Activated T-helper 1 cell treated with Interleukin-2 at 50 U/mL for 16 hours (primary cell): ENCODE measurements at places on chromosomes 7 and 10.

DNA sequence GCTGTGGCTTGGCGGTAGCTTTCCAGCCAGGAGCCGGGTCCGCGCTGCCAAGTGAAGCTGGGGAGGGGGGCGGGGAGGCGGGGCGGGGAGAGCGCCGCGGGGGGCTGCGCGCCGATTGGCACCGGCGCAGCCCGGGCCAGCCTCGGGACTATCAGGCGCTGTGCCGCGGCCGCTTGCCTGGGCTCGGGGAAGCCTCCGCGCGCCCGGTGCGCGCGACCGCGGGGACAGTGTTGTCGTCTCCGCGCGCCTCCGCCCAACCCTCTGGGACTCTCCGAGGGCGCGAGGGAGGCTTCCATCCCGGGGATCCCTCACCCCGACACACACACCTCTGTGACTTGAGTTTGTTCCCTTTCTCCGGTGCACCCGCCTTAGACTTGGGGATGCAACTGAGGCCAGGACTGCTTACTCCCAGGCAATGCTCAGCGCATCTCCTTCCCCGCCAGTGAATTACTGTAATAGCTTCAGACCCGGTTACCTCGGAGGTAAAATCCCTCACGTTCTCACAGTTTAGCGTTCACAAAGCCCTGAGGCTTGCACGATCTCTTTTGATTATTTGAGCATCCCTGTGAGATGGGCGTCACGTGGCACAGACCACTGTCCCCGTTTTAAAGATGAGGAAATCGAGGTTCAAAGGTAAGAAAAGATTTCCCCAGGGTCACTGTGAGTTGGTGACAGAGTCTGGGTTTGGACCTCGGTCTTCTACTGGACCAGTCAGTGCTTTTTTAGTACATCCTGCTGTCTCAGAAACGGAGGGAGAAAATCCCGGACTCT is at the start of gene NKX1-2:
Gene NKX1-2, minus strand, starts transcription at position 24 of the 771 bp plus-strand sequence. CDS start 92 bp downstream, outside the sequence.
- DNase-seq = no peak

- DNase-seq = no peak
These were observed 45.1 kb upstream of the OPTN start for GRCh38 chr10:13054844-13055243.

DNA sequence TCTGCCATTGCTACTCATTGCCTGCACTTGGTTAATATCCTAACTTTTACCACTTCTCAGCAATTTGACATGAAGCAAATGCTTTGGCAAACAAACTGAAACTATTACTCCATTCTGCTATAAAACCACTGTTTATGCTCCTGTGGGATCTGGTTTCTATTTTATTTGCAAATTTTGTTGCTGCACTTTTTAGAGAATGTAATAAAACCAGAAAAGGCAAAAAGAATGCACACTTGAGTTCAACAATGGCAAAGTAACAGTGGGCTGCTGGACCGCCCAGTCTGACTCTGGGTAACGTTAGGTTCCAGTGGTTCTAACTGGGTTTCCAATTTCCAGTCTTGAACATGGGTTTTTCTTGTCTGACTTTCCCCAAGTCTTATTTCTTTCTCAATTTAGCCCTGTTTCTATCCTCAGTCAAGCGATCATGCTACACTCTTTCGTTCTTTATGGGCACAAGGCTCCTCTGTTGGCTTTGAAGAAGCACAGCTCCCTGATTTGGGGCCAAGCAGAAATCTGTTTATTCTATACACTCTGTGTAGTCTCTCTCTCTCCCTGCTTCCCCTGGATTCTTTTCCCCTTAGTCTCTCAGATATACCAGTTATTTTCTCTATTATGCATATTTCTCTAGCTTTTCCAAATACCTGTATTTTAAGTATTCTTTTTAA is 129.2 kb upstream of the FAM3C start:
- DNase-seq = no peak

DNA sequence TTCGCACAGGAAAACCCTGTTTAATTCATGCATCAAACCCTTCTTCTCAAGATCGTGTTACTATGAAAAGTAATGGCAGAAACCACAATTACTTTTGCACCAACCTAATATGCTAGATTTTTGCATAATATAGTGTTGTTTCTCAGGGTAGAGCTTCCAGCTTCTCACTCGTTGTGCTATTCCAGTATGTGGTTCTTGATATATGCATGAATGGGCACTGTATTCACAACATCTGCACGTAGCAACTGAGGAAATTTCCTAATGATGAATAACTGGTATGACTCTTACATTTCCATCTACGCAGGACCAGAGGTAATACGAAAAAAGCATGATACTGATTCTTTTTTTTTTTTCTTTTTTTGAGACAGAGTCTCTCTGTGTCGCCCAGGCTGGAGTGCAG is 326.6 kb upstream of the GALNT17 start:
- DNase-seq = no peak

GRCh38 chr10:21702633-21703111 is 168.6 kb downstream of the MLLT10 start:
- DNase-seq = no peak

GRCh38 chr7:29806208-29806994 is at the start of gene WIPF3:
Gene WIPF3 (plus strand): TSS chr7:29806508. CDS start chr7:29834725, 28,217 bp downstream.
- DNase-seq = no peak

GRCh38 chr7:78178319-78178718 is 379.7 kb downstream of the PHTF2 start:
- no peak for DNase-seq

DNA sequence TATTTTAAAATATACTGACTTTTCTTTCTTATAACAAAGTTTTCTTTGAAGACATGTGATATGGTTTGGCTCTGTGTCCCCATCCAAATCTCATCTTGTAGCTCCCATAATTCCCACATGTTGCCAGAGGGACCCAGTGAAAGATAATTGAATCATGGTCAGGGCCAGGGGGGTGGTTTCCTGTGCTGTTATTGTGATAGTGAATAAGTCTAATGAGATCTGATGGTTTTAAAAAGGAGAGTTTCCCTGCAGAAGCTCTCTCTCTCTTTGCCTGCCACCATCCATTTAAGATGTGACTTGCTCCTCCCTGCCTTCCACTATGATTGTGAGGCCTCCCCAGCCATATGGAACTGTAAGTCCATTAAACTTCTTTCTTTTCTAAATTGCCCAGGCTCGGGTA is 768.1 kb downstream of the NRG3 start:
- no peak for DNase-seq

GRCh38 chr10:118808601-118809356 is 54.0 kb upstream of the CACUL1 start:
- DNase-seq = no peak

GRCh38 chr10:110815354-110816004 is 56.2 kb upstream of the PDCD4 start:
- no peak for DNase-seq

- no peak for DNase-seq
These were observed 18.6 kb downstream of the ADAP1 start for GRCh38 chr7:935874-936385.

GRCh38 chr7:142590077-142590476 is 159.2 kb upstream of the PRSS1 start:
- no peak for DNase-seq

DNA sequence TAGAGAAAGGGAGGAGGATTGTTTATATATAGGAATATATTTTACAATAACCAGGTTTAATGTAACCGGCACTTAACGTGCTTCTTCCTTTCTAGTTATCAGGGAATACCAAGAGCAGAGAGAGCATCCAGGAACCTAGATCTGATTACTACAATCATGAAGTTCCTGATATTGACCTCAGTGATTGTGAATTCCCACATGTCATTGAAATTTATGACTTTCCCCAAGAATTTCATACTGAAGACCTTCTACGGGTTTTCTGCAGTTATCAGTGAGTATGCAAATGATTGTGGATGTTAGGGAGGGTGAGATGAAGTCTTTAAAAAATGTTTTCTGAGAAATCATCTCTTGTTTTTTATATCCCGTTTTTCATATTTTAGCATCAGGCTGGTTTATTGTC is 36.6 kb downstream of the LOXL4 start:
- DNase-seq = no peak

- DNase-seq = no peak
These were observed 89.6 kb downstream of the CHRM2 start for GRCh38 chr7:136958016-136958415.

- DNase-seq = no peak
These were observed 230.6 kb upstream of the FZD8 start for GRCh38 chr10:35872671-35873070.

DNA sequence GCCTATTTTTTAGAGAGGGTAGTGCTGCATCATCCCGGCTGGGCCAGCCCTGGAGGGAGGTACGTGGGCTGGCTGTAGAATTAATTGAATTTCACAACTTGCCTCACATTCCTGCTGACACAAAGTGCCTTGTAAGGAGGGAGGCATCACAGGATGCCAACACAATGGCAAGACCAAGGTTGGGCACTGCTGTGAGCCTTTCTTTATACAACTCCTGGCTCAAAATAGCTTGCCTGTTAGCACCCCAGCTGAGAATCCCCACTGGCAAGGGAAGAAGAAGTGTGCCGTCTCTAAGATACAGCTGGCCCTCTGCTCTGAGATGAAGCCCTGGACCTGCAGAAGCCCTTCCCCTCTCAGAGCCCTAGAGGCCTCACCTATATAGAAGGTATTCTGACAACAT is 873.9 kb downstream of the GRID1 start:
- DNase-seq = no peak

DNA sequence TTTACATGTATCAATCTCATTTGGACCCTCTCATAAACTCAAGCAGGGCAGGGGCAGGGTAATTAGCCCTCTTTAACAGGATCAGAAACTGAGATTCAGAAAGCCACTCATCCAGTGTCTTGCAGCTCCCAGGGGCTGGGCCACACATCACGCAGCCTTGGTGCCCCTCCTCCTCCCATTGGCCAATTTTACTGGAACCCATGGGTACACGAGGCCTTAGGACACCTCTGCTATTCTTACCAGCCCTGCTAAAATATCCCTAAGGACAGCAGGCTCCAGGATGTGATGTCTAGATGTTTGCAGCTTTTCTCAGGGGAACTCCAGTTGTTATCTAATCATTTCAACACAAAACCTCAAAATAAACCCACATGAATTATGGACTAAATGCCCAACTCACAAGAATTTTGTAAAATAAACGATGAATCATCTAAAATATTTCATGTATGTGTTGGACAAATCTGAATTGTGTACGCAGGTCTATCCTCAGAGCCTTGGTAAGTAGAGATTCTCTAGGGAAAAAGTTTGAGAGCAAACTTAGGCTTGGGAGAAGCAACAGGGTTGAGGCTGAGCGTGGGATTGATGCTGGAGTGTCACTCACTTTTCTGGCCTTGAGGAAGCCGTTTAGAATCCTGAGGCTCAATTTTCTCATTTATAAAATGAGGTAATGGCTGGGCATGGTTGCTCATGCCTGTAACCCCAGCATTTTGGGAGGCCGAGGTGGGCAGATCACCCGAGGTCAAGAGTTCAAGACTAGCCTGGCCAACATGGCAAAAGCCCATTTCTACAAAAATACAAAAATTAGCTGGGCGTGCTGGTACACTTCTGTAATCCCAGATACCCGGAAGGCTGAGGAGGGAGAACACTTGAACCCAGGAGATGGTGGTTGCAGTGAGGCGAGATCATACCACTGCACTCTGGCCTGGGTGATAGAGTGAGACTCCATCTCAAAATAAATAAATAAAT is 69.7 kb upstream of the TNS3 start:
- DNase-seq = no peak

- no peak for DNase-seq
These were observed 251.5 kb downstream of the LRMDA start for GRCh38 chr10:75682649-75683557.

GRCh38 chr7:5590596-5591277 is 167.1 kb upstream of the TNRC18 start:
- no peak for DNase-seq
